ENCODE measurements at places on chromosomes 3 and 15. TPM values are rescaled to one million over a fixed set of nuclear protein-coding genes. Genes with fewer than 3 reads are reported as not detected.

The ITIH3 gene
- not detected for total RNA-seq

The C3orf85 gene
- total RNA-seq, result not detected

The GLDN gene
- not detected for total RNA-seq

The SOX2 gene
- not detected for total RNA-seq

The ZDHHC23 gene
- 3.9 TPM for total RNA-seq

The GPR149 gene
- not detected for total RNA-seq

Measured in activated CD8-positive, alpha-beta memory T cell treated with anti-CD3 and anti-CD28 coated beads, Interleukin-2, amount 10 ng/mL, durations not matched to agents 7 days and 5 days (primary cell).